Suppressor macrophage (primary cell): ENCODE measurements at places on chromosomes 5 and 9.

GRCh38 chr9:38707885-38708637, 11.9 kb downstream of the FAM240B start:
- no peak for DNase-seq

- DNase-seq: no peak
Measured at GRCh38 chr9:131144201-131144600, 18.8 kb downstream of the NUP214 start.

DNA sequence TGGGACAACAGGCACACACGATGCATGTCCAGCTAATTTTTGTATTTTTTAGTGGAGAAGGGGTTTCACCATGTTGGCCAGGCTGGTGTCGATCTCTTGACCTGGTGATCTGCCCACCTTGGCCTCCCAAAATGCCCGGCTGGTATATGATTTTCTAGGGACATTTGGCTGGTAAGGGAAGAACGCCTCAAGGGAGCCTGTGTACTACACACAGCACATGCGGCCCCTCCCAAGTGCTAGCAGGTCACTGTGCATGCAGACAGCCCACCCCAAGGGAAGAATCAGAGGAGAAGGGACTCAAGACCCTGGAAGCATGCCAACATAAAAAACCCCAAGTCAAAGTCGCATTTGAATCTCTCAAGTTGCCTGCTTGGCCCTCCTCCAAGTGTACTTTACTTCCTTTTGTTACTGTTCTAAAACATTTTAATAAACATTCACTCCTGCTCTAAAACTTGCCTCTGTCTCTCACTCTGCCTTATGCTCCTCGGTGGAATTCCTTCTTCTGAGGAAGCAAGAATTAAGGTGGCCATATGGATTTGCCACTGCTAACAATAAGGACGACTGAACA, 24.3 kb upstream of the OTULINL start:
- peak; percentile 30 for DNase-seq

- no peak for DNase-seq
Measured at GRCh38 chr9:131856105-131856504, 116.2 kb upstream of the RAPGEF1 start.

DNA sequence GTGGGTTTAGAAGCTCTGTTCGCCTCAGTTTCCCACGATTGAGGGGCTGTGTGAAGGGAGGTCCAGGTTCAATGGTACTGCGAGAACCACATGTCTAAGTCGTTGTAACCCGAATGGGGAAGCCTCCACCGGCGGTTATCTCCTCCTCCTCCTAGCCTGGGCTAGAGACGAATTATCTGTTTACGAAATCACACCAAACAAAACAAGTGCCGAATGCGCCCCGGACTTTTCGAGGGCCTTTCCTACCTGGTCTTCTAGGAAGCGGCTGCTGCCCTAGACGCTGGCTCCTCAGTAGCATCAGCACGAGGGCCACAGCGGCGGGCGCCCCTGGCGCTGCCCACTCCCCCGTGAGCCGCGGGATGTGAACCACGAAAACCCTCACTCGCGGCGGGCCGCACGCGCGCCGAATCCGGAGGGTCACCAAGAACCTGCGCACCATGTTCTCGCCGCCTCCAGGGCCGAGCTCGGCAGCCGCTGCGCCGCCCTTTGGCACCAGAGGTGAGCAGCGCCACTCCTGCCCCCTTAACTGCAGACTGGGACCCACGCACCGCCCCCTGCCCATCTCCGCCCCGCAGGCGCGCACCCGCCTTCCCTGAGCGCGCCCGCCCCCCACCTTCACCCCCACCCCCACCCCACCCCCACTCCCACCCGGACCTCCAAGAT, at the start of gene CDKN2A:
Gene CDKN2A, minus strand, starts transcription at position 500 of the 663 bp plus-strand sequence.
- DNase-seq: peak; percentile 68

GRCh38 chr9:114025196-114025753, 52.8 kb downstream of the AMBP start:
- no peak for DNase-seq

DNA sequence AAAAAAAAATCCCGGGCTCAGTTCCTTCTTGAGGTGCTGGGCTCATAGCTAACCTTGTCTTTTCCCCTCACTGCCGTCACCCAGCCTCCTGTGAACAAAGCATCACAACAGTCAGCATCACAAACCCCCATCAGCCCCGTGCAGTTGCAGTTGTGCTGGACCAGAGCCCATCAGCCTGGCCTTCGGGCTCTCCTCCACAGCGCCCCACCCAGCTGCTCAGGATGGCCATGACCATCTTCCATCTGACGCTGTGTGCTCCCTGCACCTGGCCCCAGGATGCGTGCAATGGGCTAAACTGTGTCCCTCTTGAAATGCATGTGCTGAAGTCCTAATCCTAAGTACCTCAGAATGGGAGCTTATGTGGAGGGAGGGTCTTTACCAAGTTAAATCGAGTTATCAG, 48.1 kb downstream of the NSUN2 start:
- DNase-seq: no peak

GRCh38 chr9:127116957-127117356, 5.5 kb downstream of the ANGPTL2 start:
- DNase-seq: peak; percentile 13

DNA sequence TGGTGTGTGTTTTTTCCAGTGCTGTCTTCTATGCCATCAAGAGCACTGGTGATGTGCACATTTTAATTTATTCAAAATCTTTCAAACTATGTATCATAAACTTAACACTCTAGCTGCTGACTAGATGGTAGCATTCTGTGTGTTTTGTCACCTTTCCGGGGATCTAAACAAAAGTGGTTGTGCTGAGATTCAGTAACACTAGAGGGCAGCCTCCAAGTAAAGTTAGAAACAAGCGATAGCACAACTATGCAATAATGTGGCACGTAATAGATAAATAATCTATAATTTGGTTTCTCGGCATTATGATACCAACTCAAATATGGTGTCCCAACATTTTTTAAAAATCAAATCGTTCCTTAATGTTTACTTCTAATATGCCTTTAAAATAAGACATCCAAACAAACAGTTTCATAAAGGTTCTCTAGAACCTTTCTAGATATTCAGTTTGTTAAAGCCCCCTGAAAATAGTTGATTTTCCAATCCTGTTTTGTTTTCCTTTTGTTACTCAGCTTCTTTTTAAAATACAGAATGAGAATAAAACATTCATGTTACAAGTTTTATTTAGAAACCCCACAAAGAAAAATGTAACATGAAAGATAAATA, 16.9 kb downstream of the SEMA6A start:
- no peak for DNase-seq

GRCh38 chr9:6827439-6828145, 69.8 kb downstream of the KDM4C start:
- peak; percentile 25 for DNase-seq

DNA sequence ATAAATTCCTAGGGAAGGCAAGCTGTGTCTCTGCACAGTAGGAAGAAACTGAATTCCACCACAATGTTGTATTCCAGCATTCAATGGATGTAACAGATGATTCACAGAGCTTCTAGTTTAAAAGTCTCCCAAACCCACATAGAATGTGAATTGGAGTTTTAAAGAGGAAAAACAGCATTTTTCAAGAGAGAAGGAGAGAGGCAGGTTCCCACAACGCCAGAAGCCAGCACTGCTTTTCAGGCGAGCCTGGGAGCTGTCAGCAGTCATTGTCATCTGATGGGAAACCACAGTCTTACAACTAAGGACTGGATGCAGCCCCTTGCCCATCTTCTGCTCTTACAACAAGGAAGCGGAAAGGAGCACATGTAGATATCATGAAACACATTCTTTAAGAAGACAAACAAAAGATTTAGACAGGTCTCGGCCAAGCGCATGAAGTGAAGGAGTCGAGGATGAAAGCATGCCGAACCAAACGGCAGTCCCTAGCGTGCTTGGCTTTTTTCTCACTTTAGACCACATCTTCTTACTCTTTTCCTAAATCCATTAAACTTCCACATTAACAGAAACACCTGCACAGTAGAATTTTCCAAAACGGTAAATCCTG, 638 bp downstream of the DIRAS2 start:
- no peak for DNase-seq

- DNase-seq: no peak
Measured at GRCh38 chr5:87777877-87778276, 365.1 kb upstream of the CCNH start.

- DNase-seq: no peak
Measured at GRCh38 chr9:81370096-81370495, 319.3 kb downstream of the TLE1 start.

GRCh38 chr5:27489701-27490100, 451.3 kb upstream of the CDH9 start:
- DNase-seq: no peak

GRCh38 chr5:22460189-22460588, 393.0 kb downstream of the CDH12 start:
- DNase-seq: no peak

DNA sequence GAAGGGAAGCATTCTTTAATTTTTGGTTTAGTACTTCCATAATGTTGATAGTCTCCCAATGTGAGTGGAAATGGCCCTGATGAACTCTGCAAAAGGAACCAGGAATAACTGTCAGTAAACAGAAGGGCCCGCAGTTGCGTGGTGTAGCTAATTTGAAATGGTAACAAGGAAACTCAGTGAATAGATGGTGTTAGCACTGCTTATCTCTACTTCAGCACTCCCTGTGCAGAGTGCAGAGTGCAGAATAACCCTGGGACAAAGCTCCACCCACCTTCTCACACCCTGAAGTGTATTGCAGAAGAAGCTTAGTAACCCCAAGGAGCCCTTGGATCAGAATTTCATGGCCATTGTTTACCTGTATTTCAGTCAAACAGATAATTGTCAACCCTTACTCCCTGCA, 158.9 kb downstream of the PCSK5 start:
- DNase-seq: no peak

DNA sequence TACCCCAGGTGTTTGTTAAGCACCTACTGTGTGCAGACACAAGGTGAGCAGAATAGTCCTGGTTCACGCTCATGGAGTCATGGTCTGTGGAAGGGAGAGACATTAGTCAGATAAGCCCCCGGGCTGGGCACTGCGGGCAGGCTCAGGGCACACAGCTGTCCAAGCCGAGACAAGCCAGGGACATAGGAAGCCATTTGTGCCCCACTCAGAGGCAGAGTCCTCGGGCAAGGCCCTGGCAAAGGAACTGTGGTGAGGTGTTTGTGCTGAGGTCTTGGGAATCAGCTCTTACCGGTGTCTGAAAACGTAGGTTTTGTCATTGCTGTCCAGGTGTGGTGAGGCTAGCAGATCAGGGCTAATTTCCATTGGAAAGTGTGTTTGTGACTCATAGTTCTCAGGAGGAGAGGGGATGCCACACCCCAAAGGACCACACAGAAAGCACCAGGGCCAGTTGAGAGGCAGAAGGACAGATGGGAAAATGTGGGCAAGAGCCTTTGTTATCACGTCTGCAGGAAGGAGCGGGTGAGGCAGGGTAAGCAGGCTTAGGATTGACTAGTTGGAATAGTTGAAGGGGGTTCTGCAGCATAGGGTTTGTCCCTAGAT, 46.1 kb upstream of the NEURL1B start:
- no peak for DNase-seq

DNA sequence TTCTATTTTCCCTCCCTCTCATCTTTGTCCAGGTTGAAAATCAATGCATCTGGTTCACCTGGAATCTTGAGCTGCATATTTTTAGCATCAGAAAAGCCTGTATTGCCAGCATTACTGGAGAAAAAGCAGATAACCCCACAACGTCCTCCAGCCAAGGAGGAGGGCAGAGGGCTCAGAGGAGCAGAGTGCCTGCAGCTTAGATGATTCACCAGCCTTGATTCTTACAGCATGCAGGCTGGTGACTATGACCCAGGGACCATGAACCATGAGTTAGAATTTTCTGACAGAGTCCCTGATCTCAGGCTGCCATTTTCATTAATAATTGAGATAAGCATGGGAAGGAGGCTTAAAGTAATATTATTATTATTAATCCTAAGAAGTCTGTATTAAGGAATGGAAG, 278.2 kb downstream of the BRINP1 start:
- DNase-seq: no peak

DNA sequence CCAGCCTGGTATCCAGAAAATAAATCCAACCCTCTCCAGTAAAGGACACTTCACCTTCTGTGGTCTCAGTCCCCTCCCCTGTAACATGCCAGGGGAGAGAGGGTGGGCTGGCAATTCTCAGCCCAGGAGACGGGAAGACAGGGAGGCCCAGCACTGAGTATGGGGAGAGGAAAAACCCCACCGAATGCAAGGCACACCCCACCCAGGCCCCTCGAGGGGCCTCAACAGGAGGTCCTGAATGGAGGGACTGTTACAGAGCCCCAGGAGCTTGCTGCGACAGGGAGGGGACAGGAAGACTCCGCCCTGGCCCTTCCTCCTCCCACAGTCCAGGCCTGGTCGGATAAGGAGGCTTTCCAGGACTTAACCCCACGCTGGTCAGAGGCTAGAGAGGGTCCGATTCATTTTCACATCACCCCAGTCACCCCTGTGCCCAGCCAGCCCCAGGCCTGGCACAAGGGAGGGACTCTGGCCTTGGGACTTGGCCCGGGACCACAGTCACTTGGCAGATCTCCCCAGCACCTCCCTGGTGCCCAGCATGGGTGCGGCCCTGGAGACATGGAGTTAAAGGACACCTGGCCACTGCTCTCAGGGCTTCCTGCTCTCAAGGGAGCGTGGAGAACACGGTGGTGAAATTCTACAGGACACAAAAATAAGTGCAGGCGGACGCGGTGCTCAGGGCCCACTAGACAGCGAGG, 44.9 kb upstream of the STXBP1 start:
- no peak for DNase-seq

GRCh38 chr5:139531772-139532169, 29.4 kb upstream of the UBE2D2 start:
- DNase-seq: no peak

- DNase-seq: no peak
Measured at GRCh38 chr9:80842389-80842788, 847.0 kb downstream of the TLE1 start.

- peak; percentile 42 for DNase-seq
Measured at GRCh38 chr5:160229190-160229742, at the start of gene FABP6. FABP6 (plus strand) TSS chr5:160229506; CDS start chr5:160229558, 52 bp downstream.

GRCh38 chr5:60334281-60334713, 365.7 kb downstream of the DEPDC1B start:
- peak; percentile 44 for DNase-seq

- no peak for DNase-seq
Measured at GRCh38 chr5:127976525-127976924, 107.0 kb upstream of the SLC12A2 start.

DNA sequence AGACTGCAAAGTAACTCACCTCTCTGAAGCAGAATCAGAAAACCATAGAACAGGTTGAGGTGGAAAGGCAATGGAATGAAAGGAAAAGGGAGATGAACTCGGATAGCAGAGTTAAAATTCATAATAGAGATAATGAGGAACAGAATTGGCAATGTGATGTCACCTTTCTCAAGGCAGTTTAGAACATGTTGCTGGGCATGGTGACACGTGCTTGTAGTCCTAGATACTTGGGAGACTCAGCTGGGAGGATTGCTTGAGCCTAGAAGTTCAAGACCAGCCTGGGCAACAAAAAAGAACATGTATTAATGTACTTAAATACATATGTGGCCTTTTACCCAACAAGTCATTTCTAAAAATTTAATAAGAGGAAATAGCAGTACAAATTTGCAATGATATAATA, 81.6 kb upstream of the MIER3 start:
- peak; percentile 7 for DNase-seq

- peak; percentile 5 for DNase-seq
Measured at GRCh38 chr5:174837919-174838902, 113.8 kb downstream of the MSX2 start.
